ENCODE measurements at places on chromosomes 7 and 10.

DNA sequence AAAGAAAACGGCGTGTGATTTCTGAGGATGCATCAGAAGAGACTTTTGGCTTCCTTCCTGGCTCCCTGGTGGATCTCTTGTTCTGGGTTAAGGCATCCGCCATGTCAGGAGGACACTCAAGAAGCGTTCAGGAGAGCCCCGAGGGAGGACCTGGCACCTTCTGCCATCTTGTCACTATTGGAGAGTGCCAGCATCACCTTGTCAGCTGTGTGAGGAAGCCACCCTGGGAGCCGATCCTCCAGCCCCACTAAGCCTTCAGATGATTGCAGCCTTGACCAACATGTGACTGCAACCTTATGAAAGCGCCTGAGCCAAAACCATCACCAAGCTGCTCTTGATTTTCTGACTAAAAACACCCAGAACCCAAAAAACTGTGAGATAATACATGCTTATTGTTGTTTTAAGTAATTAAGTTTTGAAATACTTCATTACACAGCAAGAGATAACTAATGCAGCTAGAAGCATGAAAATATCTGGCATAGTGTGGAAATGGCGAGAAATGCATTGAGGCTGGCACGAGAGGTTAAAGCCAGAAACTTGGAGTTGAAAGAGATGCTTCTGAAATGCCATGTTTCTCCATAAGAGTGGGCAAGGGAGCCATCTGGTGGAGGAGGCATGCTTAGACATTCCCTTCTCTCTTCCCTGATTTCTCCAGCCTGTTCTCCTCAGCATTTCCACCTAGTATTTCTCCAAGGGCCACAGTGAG is 5.4 kb upstream of the ZFYVE27 start:
- peak; percentile 25 for DNase-seq

DNA sequence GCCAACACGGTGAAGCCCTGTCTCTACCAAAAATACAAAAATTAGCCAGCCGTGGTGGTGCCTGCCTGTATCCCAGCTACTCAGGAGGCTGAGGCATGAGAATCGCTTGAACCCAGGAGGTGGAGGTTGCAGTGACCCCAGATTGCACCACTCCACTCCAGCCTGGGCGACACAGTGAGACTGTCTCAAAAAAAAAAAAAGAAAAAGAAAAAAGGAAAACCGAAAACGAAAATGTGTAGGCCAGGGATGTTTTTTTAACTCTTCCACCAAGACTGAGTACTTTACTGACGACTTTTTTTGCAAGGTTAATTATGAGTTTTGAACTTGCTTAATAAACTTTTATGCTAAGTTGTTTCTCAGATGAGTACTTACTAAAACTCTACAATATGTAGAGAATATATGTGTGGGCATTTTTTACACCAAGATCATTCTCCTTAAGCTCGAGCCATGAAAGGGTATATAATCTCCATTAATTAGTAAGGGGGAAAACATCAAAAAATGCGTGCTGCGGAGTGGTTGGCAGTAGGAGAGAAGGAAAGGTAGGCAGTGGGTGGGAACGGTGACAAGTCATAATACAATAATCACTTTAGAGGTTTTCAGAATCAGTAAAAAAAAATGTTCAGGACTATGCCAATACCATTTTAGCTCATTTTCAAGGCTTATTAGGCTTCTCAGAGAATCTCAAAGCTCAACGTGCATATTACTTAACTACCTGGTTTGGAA is 8.6 kb upstream of the ADRB1 start:
- no peak for DNase-seq

- no peak for DNase-seq
These were observed 117.6 kb upstream of the PDLIM1 start for GRCh38 chr10:95408148-95408960.

GRCh38 chr10:60950300-60950699 is 6.3 kb upstream of the RHOBTB1 start:
- DNase-seq, result no peak

- DNase-seq, result no peak
These were observed 14.2 kb downstream of the ASZ1 start for GRCh38 chr7:117412946-117413559.

DNA sequence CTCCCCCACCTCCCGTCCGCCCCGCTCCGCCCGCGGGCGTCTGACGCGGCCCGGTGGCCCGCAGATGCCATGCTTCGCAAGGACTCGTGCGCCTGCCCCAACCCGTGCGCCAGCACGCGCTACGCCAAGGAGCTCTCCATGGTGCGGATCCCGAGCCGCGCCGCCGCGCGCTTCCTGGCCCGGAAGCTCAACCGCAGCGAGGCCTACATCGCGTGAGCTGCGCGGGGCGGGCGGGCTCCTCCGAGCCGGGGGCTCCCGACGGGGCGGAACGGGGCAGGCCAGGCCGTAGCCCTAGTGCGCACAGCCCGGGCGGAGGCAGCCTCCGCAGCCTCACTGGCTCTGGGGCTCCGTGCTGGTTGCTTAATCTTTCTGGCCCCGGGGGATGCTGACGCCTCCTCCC is 2.8 kb downstream of the ASIC3 start:
- no peak for DNase-seq

DNA sequence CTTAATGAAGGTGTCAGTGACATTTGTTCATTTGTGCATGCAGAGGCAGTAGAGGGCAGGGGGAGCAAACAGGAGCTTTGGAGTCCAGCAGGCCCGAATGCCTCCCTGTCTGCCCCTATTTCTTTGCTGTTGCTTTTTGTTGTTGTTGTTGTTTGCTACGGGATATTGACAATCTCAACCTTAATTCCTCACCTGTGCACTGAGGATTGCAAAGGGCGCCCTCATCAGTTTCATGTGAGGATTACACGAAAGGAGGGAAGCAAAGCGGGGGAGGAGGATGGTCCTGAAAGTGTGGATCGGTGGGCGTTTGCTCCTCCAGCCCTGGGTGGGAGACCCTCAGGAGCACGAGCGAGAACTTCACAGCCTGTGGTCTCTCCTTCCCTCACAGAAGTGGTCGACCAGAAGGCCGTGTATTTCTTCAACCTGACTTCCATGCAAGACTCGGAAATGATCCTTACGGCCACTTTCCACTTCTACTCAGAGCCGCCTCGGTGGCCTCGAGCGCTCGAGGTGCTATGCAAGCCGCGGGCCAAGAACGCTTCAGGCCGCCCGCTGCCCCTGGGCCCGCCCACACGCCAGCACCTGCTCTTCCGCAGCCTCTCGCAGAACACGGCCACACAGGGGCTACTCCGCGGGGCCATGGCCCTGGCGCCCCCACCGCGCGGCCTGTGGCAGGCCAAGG is 9.6 kb downstream of the GDF10 start:
- no peak for DNase-seq

- no peak for DNase-seq
These were observed 153.8 kb downstream of the GNAI1 start for GRCh38 chr7:80288175-80289122.

DNA sequence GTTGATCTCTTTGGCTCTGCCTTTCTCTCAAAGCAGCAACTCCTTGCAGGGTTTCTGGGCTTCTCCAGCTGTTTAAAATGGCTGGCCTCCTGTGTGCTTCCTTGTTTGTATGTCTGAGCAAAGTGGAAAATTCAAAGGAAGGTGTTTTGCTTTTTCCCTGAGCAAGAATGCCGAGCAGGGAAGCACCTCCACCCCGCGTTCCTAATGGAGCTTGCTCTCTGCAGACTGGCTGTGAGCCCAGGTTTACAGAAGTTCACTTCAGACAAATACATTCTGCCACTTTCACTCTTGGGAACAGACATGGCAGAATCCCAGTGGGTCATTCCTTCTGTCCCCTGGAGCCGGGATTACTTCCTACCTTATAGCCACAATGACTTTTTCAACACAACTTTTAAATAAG is 181.8 kb upstream of the AGK start:
- DNase-seq, result peak; percentile 6

DNA sequence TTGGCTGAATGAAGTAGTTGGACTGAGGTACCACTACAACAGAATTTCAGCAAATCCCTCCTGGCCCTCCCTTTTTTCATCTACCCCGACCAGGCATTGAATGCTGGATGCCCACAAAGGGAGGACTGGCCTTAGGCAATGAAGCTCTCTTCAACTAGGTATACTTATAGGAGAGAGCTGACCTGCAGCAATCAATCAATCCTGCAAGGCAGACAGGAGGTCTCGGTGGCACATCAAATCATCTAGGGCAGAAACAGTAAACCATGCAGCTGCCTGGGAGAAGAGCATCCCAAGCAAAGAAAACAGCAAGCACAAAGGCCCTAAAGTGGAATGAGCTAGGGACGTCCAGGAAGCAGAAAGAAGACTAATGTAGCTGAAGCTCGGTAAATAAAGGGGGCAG is 2.4 kb upstream of the ABRAXAS2 start:
- DNase-seq, result no peak

DNA sequence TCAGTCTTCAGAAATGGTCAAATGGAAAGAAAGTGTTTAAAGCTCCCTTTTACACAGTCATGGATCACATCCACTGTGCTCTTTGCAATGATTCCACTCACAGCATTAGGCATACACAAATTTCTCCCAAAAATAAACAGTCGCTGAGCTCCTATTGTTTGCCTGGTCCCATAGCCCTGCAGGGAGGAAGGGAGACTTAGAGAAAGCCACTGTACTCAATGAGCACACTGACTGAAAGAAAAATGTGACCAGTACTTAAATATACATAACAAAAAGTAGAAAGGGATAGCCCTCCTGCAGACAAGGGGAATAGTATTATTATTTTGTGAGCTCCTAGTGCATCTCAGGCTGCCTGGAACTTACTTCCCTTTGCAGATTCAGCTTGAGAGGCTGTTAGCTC is 853.2 kb downstream of the GRID1 start:
- DNase-seq, result no peak

DNA sequence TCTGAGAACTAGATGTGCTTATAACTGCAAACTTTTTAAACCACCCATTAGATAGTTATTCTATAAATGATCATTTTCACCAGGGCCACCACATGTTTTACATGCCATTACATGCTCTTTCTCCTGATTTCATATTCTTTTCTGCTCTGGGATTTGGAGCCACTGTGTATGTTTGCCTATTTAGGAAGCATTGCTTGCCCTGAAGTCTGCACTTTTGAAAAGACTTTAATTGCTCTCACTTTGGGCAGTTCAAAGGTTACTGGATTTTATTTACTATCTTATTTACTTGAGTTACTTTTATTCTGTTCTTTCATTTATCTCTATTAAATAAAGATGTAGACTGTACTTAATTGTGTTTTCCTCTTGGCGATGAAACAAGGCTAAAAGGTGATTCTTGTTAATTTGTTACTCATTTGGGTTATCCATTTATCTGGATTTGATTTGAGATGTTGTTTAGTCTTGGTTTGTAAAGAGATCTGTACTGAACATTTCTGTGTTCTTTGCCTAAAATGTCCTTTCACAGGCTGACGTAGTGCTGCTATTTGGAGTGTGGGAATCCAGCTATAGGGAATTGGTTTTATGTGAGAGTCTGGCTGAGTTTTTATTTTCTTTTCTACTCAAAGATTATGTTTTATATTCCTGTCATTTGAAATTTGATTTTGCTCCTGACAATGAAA is 88.8 kb downstream of the SUGCT start:
- DNase-seq, result no peak

DNA sequence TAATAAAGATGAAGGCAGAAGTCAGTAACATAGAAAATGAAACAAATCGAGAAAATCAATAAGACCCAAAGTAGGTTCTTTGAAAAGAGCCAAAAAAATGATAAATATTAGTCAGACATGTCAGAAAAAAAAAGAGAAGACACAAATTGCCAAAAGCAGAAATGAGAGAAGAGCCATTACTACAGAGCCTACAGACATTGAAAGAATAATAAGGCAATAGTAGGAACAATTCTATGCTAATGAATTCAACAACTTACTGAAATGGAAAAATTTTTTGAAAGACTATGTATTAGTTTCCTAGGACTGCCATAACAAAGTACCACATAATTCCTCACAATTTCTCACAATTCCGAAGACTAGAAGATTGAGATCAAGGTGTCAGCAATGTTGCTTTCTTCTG is 35.5 kb downstream of the OGDHL start:
- no peak for DNase-seq

GRCh38 chr7:2710901-2711551 is 23.0 kb downstream of the AMZ1 start:
- DNase-seq, result no peak

DNA sequence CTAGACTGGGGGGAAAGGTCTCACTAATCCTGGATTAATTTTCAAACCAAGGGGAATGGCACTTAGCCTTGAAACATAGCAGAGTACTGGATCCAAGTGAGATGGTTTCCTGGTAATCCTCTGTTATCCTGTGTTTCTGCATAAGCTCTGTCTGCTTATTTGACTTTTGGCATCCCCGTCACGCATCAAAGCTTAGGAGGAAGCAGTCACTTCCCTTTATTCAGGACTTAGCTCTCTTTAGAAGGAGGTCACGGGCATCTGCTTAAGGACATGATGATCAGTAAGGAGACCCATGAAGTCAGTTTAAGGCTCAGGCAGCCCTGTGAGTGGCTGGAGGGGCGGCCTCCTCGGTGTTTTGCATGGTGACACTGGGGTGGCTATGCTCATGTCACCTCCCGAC is 30.0 kb downstream of the TSPAN15 start:
- DNase-seq, result no peak

DNA sequence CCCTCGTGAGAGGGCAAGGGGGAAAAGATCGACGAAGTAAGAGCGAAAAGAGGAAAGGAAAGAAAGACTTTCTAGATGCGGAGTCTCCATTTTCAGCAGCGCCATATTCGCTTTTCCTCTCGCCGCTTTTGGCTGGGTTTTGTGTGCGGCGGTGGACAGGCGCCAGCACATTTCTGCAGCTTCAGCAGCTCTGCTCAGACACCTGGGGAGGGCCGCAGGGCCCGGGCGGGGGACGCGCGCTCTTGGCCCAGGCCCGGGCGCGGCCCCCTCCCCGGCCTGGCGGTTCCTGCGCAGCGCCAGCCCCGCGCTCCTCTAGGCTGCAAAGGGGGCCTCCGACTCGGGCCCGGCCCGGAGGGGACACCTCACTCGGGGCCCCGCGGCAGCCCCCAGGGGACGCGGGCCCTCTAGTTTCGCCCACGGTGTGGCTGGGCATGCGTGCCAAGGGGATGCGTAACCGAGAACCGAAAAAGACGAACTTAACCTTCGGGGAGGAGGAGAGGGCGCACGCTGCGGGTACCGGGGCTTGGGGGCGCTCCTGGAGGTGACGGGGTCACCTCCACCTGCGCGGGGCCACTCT is 34.5 kb upstream of the EBLN1 start:
- no peak for DNase-seq

DNA sequence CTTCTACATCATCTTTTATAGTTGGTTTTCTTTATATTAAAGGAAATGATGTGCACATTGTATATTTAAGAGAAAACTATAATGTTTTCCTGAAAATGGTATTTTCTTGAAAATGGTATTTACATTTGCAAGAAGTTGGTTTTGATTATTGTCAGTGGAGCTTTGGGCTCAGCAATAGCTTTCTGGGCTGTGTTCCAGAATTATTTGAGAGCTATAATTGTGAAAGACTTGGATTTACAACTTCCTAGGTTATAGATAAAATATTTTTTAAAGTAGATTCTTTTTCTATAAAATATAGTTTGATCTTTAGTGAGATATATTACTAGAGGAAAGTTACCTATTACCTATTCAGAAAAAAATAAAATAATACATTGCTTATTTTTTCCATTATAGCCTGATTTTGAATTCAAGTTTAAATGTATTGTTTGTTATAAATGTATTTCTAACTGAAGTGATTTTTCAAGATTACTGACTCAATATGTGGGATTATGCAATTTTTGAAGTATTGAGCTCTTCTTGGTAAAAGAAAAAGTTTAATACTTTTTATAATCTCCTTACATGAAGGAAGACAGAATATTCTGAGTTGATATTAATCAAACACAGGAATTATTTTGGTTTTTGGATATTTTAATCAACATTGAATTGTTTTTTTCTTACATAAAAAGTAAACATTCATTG is 20.2 kb downstream of the GNAI1 start:
- DNase-seq, result no peak

Measured in NCI-H1092 (cell line).